ENCODE measurements at places on chromosomes 7 and 10. TPM values are rescaled to one million over a fixed set of nuclear protein-coding genes. Genes with fewer than 3 reads are reported as not detected.

Gene ACTL6B
- total RNA-seq, result not detected

Gene MCU
- total RNA-seq, result 11.1 TPM

Gene CRPPA
- total RNA-seq, result 1.9 TPM

Gene ELFN1
- 0.11 TPM for total RNA-seq

Gene OR2A7
- total RNA-seq, result 0.27 TPM

Gene POLR3A
- 9.3 TPM for total RNA-seq

Gene AGBL3
- total RNA-seq, result 0.90 TPM

Gene TMEM225B
- not detected for total RNA-seq

Gene PHKG1
- total RNA-seq, result 1.9 TPM

Gene OPALIN
- not detected for total RNA-seq

Gene PRSS2
- total RNA-seq, result not detected

Gene LRRD1
- total RNA-seq, result not detected

Gene ANKRD7
- 9.6 TPM for total RNA-seq

Gene GRID2IP
- total RNA-seq, result not detected

Gene TOMM7
- 1,313 TPM for total RNA-seq

Gene ZSWIM8
- 44.7 TPM for total RNA-seq

DNA sequence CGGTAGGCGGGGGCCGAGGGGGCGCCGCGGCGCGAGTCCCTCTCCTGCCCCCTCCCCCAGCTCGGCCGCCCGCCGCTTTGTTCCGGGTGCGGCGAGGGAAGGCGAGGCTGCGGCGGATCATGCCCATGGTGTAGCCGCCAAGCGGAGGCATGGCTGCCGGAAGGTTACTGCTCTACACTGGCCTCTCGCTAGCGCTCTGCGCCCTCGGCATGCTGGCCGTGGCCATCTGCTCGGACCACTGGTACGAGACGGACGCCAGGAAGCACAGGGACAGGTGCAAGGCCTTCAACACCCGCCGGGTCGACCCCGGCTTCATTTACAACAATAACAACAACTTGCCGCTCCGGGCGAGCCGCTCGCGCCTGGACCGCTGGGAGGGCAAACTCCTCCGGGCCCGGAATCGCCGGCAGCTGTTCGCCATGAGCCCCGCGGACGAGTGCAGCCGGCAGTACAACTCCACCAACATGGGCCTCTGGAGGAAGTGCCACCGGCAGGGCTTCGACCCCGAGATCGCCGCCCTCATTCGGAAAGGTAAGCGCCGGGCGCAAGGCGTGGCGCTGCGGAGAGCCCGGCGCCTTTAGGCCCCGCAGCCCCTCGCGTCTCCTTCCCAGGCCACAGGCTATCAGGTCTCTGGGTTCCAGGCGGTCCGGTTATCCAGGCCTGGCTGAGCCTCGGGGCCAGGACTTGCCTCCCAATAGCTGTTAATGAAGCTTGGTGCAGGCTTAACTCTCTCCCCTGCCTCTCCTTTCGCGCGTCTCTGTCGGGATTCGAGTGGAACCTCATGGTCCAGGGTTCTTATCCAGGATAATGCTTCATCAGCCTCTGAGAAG is 513 bp downstream of the TMEM178B start:
- no peak for DNase-seq

DNA sequence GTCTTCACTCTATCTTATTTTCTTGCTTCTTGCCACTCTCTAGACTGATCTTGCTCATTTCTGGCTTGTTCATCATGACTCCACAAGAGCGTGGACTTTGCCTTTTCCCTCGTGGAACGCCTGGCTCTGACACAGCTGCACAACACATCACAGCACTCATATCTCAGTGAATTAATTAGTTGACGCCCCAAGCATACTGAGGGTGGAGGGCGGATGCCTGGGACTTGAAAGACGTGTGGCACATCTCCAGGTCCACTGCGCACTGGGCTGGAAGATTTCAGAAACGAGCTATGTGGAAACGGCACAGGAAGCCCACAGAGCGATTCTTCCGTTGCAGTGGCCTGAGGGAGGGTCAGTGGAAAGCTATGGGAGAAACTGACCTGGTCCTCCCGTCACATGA is 23.6 kb upstream of the PLEKHA1 start:
- DNase-seq, result no peak

DNA sequence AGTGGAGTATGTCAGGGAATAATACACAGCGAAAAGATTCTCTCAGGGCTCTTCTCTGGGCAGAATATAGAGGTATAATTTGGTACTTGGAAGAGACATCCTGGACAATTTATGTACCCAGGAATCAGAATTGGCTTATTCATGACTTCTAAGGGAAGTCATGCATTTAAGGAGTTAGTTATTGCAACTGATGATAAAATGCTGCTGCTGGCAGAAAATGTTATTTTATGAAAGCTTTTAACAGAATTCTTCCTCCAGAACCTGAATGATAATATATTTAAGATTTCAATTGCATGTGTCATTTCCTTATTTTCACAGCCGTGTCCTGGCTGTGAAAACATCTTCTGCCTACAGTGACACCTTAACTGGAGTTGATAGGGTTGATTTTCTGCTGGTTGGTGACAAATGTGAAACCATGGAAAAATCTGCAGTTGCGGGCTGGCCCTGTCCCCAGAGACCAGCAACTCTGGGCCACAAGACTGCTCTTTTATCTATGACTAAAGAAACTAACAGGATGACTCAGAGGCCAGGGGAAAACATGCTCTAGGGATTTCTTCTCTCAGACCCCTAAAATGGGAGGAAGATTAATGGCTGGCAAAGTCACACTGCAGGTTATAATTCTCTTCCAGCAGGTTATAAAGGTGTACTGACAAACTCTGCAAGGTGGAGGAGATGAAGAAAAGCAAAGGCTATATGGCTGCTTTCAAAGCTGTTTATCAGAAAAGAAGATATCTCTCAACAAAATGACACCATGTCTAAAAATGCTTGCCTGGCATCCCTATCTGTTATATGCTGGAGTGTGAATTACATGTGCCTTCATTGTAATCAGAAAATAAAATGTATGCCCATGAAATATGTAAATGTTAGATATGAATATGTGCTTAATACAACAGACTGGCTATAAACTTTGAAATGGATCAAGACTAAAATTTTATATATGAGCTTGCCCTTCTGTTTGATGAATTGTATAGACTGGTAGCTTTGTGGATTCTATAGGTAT is 12.1 kb upstream of the TRUB1 start:
- DNase-seq, result peak; percentile 22

- no peak for DNase-seq
These were observed 10.4 kb upstream of the STOX1 start for GRCh38 chr10:68816796-68817412.

- DNase-seq, result peak; percentile 38
These were observed 178.8 kb downstream of the REEP3 start for GRCh38 chr10:63699785-63700613.

- no peak for DNase-seq
These were observed 4.3 kb upstream of the LSMEM1 start for GRCh38 chr7:112476390-112477052.

DNA sequence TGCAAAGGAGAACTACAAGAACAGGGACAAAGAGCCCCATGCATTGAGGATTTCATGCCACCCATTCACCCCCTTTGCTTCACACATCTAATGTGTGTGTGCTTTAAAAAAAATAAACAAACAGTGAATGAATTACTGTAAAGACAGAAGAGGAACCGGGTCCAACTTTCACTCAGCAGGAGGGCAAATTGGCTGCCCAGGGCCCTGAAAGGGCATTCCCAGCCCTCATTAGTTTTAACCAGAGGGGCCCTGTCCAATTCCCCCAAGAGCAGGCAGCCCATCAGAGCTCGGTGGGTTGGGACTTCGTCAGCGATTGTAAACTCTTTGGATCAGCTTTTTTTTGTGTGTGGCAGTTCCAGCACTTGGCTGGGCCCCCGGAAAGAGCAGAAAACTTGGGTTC is 73.6 kb upstream of the PDZD8 start:
- no peak for DNase-seq

- DNase-seq, result peak; percentile 89
These were observed 163.6 kb downstream of the SUGCT start for GRCh38 chr7:40298421-40298820.

GRCh38 chr10:110481919-110482318 is 15.8 kb upstream of the DUSP5 start:
- no peak for DNase-seq

DNA sequence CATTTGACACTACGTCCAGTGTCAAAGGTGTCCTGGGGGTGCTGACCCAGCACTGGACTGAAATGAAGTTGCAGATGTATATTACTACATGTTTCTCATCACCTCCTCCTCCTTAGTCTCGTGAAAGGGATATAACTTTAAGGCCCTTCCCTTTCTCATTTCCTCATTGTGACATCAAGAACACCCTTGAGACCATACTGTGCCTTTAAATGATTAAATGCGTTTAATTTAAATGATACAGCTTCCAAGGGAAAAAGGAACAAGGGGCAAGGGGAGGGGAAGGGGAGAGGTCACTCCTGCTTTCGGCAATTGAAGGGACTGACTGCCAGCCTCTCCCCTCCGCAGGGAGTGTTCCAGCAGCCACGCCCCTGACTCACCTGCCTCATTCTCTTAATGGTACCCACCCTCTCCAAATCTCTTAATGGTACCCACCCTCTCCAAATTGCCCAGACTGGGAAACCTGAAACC is 80.5 kb upstream of the KMT2E start:
- DNase-seq, result no peak

- DNase-seq, result no peak
These were observed 240.1 kb upstream of the GRB10 start for GRCh38 chr7:51022821-51023220.

DNA sequence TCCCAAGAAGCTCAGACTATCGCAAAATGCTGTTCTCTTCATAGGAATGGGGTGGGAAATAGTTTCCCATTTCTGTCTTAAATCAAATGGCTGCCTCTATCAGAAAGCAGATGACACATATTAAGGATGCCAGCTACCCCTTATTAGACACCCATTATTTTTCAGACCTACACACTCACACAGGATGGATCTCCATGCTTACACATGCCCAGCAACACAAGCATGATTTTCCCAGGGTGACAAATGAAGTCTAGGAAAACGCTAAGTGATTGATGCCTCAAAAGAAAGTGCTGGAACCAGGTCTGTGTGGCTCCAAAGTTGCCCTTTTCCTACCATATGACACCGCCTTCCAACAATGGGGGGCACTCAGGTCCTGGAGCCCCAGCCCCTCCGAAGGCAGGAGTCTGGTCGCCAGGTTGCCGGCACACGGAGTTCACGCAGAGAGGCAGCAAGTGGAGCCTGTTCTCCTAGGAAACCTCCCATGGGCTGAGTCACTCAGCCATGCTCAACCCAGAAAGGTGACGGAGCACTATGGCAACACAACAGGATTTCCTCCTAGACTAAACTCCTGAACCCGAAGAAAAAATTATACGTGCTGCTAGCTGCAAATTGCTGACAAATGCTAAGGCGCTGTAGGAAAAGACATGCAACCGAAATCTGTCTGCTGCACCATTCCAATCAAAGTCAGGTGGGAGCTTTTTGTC is 19.8 kb downstream of the VOPP1 start:
- no peak for DNase-seq

GRCh38 chr10:44935201-44935965 is 24.2 kb upstream of the RASSF4 start:
- DNase-seq, result peak; percentile 69

- no peak for DNase-seq
These were observed 7.5 kb downstream of the PRKAG2 start for GRCh38 chr7:151869455-151869854.

DNA sequence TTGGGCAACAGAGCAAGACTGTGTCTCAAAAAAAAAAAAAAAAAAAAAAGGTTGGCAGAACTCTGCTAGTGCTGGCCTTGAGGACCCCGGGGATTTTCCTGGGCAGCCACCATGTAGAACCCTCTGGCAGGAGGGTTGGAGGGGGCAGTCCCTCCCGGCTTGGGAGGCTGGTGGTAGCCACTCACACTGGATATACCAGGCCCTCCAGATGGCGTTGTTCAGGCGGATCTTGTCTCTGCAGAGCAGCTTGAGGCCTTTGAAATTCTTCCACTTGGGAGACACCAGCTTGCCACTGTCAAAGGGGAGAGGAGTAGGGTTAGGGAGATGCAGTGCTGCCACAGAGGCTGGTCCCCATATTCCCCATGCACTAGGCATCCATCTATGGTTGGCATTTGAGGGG is 8.4 kb downstream of the MLXIPL start:
- peak; percentile 63 for DNase-seq

DNA sequence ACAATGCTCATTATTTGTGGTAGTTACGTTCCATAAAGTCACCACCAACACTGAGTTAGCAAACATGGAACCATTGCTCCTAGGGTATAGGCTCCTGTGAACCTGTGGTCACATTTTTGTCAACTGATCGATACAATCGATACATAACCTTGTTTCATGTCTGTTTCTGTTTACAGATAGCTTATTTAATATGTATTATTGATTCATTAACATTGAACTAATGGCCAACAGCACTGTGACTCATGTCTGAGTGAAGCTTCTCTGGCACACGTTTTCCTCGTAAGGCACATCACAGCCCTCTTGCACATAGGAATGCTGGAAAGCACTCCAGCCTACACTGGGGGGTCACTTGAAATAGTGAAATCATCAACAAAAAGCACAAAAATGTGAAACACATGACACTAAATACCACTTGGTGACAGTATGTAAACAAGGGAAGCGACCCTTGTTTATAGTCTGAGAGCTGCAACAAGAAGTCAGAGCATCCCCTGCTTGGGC is 27.0 kb downstream of the GHRHR start:
- DNase-seq, result no peak

DNA sequence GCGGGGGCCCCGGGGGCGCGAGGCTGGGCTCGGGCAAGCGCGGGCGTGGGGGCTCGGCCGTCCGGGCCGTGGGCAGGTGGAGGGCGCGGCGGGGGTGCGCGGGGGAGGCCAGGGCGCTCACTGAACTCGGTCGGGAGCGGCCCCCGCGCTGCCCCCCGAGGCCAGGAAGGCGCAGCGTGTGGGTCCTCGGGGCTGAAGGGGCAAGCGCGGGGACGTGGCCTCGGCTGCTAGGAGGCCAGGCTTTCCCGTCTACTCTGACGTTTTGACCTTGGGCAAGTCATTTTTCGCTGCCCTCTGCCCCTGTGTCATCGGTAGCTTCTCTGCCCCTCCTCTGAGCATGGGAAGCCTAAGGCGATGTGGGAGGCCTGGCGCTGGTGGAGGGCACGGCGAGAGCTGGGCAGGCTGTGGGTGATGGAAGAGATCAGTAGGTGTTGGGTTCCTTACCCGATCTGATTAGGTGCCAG is 441 bp downstream of the FBH1 start:
- DNase-seq, result no peak

DNA sequence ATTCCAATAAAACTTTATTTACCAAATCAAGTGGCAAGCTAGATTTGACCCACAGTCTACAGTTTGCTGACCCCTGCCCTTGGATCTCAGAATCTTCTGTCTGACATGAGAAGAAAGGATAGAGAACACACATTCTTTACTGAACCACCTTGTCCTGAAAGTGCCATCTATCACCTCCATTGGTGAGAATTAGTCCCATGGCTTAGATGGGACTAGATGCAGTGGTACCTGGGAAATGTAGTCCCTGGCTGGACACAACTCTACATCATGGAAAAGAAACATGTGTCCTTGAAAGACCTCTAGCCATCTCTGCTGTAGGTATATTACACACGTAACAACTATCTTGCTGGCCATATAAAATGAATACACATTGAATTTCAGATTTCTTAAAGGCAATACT is 336.2 kb downstream of the LHFPL3 start:
- peak; percentile 31 for DNase-seq

- DNase-seq, result no peak
These were observed 80.7 kb upstream of the BTBD16 start for GRCh38 chr10:122190176-122190943.

All from SK-MEL-5 (cell line).